Gastroesophageal sphincter (tissue), 4 donors: ENCODE measurements at places on chromosomes 12 and 14. TPM values are rescaled to one million over a fixed set of nuclear protein-coding genes. Genes with fewer than 3 reads are reported as not detected.

DNA sequence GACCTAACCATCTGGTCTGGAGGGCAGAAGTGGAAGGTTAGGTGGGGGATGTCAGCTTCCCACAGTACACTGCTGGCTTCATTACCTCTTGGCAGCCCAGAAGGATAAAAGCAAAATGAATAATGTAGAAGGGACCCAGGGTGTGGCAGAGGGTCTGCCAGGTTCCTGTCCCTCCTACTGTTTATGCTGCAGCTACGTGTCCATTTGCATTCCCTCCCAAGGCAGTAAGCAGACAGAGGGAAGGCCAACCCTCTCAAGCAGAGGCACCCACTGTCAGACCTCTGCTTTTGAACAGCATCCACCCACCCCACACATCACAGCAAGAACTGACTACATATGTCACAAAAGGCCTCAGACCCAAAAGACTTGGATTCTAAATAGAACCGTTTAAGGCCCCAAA lies 19.4 kb downstream of the MAX start:
- no peak for ATAC-seq

DNA sequence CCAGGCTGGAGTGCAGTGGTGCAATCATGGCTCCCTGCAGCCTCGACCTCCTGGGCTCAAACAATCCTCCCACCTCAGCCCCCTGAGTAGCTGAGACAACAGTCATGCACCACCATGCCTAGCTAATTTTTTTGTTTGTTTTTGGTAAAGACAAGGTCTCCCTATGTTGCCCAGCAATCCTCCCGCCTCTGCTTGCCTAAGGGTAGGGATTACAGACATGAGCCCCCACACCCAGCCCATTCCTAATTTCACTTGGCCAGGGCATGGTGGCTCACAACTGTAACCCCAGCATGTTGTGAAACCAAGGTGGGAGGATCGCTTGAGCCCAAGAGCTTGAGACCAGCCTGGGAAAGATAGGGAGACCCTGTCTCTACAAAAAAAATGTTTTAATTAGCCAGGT lies 9.1 kb downstream of the DAD1 start:
- no peak for ATAC-seq

DNA sequence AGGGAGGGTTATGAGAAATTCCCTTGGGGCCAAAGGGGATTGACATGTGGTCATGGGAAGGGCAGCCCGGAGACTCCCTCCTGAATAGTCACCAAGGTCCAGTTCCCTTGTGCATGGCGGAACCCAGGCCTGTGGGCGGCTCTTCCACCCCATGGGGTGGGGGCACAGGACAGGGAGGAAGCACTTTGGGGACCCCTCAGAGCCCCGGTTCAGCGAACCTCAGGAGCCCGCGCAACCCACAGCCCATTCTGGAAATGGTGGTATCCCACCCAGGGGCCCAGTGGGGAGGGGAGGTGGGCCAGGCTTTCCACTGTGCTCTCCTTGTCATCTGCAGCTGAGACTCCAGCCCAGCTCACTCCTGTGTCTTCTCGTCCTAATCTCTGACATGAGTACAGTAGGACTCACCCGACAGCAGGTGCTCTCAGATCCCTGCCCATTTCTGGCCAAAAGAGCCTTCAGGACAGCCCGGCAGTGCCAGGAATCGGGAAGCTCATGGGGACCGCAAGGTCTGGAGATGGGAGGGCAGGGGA lies 255.2 kb upstream of the SFSWAP start:
- ATAC-seq: no peak

- no peak for ATAC-seq
Measured at GRCh38 chr14:77170045-77170444, 11.6 kb upstream of the TMEM63C start.

DNA sequence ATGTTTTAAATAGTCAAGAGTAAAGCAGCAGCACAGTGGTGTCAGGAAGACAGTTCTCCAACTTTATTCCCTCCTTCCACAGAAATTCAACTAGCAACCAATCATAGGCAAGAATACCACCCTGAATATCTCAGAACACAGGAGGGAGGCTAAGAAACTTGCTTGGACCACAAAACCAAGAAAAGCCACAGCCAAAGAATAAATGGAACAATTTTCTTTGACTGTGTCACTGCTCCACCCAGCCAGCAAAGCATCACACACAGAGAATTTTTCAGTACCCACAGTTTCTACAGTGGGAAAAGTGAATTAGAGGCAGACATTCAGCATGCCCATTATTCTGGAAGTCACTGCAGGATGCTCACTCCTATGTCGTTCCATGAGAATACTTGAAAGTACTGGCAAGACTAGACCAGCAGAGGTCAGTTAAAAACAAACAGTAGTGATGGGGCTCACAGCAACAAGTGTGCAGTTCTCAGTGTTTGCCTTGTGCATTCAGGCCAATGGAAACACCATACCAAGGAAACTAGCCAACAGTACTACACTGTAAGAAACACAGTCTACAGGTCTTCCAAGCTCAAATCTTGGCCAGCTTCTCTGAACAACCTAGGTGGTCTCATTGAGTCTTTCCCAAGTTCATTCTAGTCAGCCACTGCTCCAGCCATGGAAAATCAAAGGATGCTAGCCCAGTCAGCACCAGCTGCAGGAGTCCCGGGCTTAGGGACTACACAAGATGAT lies 56.8 kb upstream of the FOXG1 start:
- no peak for ATAC-seq

- no peak for ATAC-seq
Measured at GRCh38 chr14:80637756-80638619, 303.6 kb downstream of the CEP128 start.

GRCh38 chr14:74313601-74314000 lies 10.9 kb upstream of the ABCD4 start:
- no peak for ATAC-seq

- ATAC-seq: no peak
Measured at GRCh38 chr14:67251573-67252226, 10.5 kb downstream of the PALS1 start.

The RNU4-1 gene
- total RNA-seq: not detected

- ATAC-seq: peak; percentile 51
Measured at GRCh38 chr12:153080-153746, 60.7 kb downstream of the SLC6A12 start.

- ATAC-seq: no peak
Measured at GRCh38 chr14:80669426-80669825, 272.1 kb downstream of the CEP128 start.

DNA sequence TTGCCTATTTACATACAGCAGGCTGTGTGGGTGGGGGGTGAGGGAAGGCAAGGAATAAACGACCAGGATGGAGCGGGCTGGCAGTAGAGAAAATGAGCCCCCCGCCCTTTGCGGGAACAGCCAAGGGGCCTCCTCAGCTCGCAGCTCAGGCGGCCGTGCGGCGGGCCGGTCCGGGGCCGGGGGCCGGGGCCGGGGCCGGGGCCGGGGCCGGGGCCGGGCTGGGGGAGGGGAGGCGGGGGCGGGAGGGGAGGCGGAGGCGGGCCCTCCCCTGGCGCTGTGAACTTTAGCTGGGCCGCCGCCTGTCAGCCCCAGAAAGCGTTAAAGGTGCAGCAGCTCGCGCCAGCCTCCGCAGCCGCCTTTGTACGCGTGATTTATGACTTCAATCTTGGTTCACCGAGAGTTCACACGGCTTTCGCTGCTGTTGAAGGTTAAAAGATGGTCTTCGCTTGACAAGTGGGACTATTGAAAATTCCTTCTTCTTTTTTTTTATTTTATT lies 28.8 kb downstream of the HOXC4 start:
- ATAC-seq: no peak

The C1S gene
- 568 TPM for total RNA-seq
